ENCODE measurements at places on chromosomes 12 and 14. TPM values are rescaled to one million over a fixed set of nuclear protein-coding genes. Genes with fewer than 3 reads are reported as not detected.

- no peak overlapping the region for H3K27ac ChIP-seq
- no peak overlapping the region for H3K4me3 ChIP-seq
- no peaks in the 10 kb centered on the region for H3K4me1 ChIP-seq
- peak; percentile 81 for DNase-seq
- H3K27me3 ChIP-seq, result no peaks in the 10 kb centered on the region
Measured at GRCh38 chr14:82075566-82075965, 541.9 kb upstream of the SEL1L start.

GRCh38 chr14:100879782-100880181 lies 23.7 kb downstream of the RTL1 start:
- H3K27me3 ChIP-seq, result no peaks in the 10 kb centered on the region
- H3K4me3 ChIP-seq, result no peak overlapping the region
- H3K36me3 ChIP-seq, result peaks cover 8% of the 10 kb centered on the region
- no peak overlapping the region for H3K27ac ChIP-seq

- no peaks in the 10 kb centered on the region for H3K27me3 ChIP-seq
- no peak overlapping the region for H3K27ac ChIP-seq
- H3K4me3 ChIP-seq, result no peak overlapping the region
Measured at GRCh38 chr12:69027411-69027881, 94.5 kb upstream of the CPM start.

DNA sequence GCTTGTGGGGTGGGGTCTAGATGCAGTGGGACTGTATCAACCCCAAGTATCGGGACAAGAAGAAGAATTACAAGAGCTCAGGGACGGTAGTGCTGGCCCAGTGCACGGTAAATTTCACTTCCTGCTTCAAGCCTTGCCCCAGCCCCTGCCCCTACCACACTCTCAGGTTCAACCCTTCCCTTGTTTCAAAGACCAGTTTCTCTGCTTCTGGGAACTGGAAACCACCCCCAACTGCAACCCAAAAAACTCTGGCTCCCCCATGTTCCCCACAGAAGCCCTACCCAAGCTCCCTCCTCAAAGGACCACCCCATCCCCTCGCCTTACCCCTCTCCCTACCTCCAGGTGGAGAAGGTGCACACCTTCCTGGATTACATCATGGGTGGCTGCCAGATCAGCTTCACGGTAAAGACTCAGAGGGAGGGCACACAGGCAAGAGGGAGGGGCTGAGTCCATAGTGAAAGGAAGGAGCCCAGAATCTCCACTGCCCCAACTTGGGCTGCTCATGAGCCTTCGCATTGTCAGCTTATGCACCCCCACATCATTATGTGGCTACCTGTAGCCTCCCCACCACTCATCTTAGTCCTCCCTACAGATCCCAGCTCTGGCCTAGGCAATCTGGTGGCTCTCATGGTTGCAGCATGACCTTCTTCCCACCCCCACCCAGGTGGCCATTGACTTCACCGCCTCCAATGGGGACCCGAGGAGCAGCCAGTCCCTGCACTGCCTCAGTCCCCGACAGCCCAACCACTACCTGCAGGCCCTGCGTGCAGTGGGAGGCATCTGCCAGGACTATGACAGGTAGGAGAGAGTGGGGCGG lies 4.3 kb downstream of the CPNE6 start:
- H3K27ac ChIP-seq, result peak overlapping the region; percentile 41
- peaks cover 18% of the 10 kb centered on the region for H3K27me3 ChIP-seq
- no peaks in the 10 kb centered on the region for H3K36me3 ChIP-seq
- H3K4me3 ChIP-seq, result no peak overlapping the region

- DNase-seq, result no peak
- H3K27ac ChIP-seq, result peak overlapping the region; percentile 16
- H3K4me1 ChIP-seq, result no peaks in the 10 kb centered on the region
- H3K4me3 ChIP-seq, result no peak overlapping the region
- no peaks in the 10 kb centered on the region for H3K27me3 ChIP-seq
- H3K36me3 ChIP-seq, result no peaks in the 10 kb centered on the region
Measured at GRCh38 chr12:66627988-66628317, 50.9 kb downstream of the GRIP1 start.

DNA sequence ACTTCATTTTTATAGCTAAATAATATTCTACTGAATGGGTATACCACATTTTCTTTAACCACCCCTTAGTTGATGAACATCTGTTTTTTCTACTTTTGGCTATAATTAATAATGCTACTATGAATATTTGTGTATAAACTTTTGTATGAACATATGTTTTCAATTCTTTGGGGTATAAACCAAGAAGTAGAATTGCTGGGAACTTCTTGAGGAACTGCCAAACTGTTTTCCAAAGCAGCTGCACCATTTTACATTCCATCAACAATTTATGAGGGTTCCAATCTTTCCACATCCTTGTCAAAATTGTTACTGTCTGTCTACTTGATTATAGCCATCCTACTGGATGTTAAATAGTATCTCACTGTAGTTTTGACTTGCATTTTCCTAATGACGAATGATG lies 221.8 kb downstream of the PRKD1 start:
- H3K4me1 ChIP-seq, result no peaks in the 10 kb centered on the region
- no peak for DNase-seq
- no peaks in the 10 kb centered on the region for H3K27me3 ChIP-seq
- H3K27ac ChIP-seq, result no peak overlapping the region
- H3K36me3 ChIP-seq, result no peaks in the 10 kb centered on the region
- H3K4me3 ChIP-seq, result no peak overlapping the region

Gene UBC
- 1,431 TPM for total RNA-seq

Gene TTC8
- total RNA-seq, result not detected
